Fibroblast of skin of left quadriceps (primary cell): ENCODE measurements at places on chromosomes 2 and 18.

GRCh38 chr2:237496428-237496827, 9.4 kb downstream of the MLPH start:
- DNase-seq = no peak

DNA sequence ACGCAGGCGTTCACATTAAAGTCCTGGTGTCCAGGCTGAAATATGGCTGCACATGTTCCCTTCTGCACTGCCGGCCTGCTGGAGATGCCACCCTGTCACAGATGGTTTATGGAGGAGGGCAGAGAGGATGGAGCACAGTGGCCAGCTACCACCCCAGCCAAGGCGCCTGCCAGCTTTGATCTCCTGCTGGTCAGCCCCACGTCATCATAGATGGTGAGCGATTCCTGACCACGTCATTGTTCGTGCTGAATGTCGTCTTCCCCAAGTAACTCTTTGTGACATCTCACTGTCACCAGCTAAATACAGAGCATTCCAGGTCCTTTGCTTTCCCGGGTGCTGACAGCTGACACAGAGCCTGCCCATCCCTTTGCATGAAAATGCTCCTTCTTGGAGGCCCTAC, 248.3 kb downstream of the TTC32 start:
- no peak for DNase-seq

DNA sequence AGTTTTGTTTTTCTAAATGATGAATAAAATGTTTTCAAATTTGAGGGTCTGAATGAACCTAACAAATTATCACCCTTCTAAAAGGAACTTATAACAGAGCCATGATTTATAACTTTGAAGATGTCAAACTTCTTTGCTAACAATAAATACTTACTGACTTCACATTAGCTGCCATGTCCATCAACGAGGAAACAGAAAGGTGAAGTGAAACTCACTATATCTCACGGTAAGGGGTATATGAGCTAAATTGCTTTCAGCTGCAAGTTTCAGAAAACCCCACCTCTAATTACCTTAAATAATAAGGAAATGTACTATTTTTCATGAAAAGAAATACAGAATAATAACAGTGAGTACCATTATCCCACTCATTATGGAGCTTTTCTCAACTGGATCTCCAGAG, 350.8 kb upstream of the NT5C1B start:
- no peak for DNase-seq

- no peak for DNase-seq
Measured at GRCh38 chr2:64220265-64220664, 76.0 kb upstream of the PELI1 start.

- no peak for DNase-seq
Measured at GRCh38 chr2:129882476-129882875, 97.0 kb upstream of the RAB6C start.

DNA sequence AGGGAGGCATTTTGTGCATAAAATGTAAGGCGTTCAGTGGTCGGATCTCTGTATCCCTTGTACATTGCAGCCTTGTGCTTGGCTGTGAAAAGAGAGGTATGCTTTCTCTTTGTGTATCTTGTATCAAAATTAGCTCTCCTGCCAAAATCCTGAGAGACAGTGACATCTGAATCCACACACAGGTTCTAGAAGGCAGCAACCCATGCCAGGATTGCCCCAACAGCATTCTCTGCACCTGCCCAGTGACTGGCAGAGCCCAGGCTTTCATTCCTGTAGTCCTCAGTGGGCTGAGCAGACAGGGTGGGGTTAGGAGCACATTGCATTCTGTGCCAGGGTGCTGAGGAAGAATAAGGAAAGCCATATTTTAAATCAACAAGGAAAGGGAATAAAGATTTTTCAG, 740.3 kb upstream of the RAB6C start:
- DNase-seq = no peak

GRCh38 chr2:30293303-30293921, 62.1 kb downstream of the LBH start:
- no peak for DNase-seq

DNA sequence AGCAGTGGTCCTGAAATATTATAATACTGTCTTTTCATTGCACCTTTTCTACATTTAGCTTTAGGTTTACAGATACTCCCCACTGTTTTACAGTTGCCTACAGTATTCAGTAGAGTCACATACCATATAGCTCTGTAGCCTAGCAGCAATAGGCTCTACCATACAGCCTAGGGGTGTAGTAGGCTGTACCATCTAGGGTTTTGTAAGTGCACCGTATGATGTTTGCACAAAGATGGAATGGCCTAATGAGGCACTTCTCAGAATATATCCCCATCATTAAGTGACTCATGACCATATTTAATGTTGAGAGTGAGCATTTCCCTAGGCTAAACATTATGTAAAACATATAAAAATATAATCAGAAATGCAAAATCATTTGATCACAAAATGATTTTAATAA, 511.3 kb upstream of the RAB12 start:
- no peak for DNase-seq

GRCh38 chr2:230156782-230157699, 62.7 kb downstream of the SP110 start:
- DNase-seq = no peak

GRCh38 chr2:99857867-99858444, 284.4 kb downstream of the AFF3 start:
- no peak for DNase-seq

- no peak for DNase-seq
Measured at GRCh38 chr18:67618061-67618460, 101.5 kb upstream of the DSEL start.

GRCh38 chr2:111172666-111173065, 52.0 kb downstream of the BCL2L11 start:
- DNase-seq = no peak

- DNase-seq = no peak
Measured at GRCh38 chr2:73971722-73972121, 13.0 kb upstream of the TET3 start.
